Spinal cord (tissue), 10 donors: ENCODE measurements at places on chromosomes 6 and 20. TPM values are rescaled to one million over a fixed set of nuclear protein-coding genes. Genes with fewer than 3 reads are reported as not detected.

DNA sequence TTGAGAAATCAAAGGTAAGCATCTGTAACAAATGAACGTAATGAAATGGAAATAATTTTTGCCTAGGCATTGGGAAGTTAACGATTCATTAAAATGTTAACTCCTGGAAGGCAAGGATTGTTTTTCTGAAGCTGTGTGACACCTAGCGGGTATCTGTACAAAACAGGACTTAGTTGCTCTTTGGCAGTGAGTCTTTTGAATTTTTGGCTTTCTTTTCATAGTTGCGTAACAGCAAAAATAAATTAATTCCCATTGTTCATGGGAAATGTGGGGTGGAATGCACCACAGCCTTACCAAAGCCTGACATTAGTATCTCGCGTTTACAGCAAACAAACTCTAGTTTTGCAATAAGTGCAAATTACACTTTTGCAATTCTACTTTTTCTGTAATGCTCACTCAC, 92.7 kb upstream of the DTNBP1 start:
- no peak for DNase-seq

DNA sequence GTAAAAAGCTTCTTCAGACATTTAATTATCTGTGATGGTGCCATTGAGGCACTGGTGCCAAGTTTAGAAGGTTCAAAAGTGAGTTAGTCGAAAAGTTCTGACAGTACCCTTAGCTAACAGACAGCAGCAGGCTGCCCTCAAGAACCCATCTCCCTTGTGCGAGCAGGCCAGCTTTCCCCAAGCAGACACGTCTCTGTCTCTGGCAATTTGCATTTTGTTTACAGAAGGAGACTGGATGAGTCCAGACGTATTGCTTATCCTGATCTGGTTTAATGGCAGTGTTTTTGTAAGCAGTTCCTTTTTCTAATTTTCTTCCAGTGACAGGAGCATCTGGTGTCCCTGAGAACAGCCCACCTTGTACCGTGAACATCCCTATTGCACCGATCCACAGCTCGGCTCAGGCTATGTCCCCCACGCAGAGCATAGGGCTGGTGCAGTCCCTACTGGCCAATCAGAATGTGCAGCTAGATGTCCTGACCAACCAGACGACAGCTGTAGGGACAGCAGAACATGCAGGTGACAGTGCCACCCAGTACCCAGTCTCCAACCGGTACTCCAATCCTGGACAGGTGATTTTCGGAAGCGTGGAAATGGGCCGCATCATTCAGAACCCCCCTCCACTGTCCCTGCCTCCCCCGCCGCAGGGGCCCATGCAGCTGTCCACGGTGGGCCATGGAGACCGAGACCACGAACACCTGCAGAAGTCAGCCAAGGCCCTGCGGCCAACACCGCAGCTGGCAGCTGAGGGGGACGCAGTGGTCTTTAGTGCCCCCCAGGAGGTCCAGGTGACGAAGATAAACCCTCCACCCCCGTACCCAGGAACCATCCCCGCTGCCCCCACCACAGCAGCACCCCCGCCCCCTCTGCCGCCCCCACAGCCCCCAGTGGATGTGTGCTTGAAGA, 58.3 kb upstream of the TMEM181 start:
- no peak for DNase-seq

- no peak for DNase-seq
Observed at GRCh38 chr6:35786810-35787209, 6.0 kb downstream of the CLPSL1 start.

DNA sequence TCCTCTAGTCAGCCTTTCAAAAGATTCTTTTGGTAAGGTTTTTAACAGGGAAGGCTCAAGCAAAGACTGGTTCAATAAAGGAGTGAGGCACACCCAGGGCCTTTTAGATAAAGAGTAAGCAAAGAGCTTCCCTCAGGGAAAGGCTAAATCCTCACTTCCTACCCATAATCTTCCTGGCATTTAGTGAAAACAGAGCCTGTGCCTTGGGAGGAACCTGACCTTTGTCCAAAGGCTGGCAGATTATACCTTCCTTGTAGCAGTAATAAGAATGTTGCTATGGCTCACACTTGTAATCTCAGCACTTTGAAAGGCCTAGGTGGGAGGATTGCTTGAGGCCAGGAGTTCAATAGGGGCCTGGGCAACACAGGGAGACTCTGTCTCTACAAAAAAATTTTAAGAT, 280.1 kb upstream of the PLCB4 start:
- DNase-seq, result no peak

DNA sequence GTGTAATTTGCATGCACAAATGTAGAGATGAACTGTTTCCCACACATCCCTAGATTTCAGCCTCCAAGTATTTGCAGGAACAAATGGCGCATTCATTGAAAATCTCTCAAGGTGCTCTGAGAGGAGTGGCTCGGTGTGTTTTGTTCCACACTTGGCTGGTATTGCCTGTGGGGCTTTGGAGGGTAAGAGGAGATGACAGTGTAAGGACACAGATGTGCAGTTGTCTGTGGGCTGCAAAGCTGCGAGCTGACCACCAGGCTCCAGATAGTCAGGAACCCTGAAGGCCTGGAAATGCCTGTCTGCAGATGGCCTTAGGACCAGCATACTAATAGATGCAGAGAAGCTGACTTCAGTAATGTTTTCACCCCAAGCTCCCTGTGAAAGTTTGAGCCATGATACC, 57.7 kb upstream of the PBOV1 start:
- peak; percentile 5 for DNase-seq

DNA sequence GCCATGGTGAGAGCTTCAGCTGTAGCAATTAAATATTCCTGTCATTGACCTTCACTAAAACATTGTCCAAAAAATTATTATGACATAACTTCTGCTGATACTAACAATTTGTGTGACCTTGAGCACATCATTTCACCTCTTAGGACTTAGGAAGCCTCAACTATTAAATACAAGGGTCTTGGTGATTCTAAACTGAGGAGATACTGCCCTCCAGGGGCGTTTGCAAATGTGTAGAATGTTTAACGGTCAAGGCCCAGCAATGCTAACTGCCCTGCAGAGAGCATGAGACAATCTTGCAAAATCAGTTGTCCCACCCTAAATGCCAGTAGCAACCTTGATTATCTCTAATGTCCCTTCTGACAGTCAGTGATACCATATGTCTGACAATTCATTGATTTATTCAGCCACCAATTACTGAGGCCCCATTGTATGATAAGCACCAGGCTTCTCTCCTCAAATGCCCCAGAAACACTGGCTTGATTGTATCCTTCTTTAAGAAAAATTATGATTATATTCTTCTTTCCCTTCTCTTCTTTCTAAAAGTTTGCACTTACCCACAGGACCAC, 284.1 kb upstream of the PLN start:
- DNase-seq, result peak; percentile 82

DNA sequence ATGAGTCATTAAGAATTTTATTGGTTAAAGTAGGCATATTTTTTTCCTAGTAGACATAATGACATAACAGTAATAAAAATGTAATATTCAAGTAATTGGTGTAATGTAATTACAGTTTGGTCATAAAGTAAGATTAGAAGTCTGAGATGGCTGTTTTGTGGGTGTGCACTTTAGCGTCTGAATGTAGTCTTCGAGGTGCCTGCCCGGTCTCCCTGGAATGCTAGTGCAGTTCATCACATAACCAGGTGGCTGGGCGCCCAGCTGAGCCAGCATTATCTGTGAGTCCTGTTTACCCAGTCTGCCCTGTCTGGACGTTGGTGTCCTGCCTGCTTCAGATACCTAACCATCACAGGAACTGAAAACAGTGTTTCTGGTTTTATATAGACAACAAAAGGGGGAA, 419.1 kb downstream of the CDC5L start:
- no peak for DNase-seq

GRCh38 chr6:46510651-46511050, 19.4 kb upstream of the RCAN2 start:
- no peak for DNase-seq

DNA sequence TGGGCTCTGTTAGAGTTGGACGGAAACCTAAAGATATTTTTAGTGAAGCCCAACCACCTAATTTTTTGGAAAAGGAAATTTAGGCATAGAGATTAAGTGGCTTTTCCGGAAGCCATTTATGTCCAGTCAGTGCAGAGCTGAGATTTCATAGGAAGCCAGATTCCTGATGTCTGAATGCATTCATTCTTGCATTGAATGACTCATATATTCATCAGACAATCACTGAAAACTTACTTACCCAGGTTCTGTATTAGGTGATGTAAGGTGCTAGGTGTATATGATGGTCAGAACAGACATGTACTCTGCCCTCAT, 4.1 kb downstream of the SH3BGRL2 start:
- DNase-seq, result no peak

DNA sequence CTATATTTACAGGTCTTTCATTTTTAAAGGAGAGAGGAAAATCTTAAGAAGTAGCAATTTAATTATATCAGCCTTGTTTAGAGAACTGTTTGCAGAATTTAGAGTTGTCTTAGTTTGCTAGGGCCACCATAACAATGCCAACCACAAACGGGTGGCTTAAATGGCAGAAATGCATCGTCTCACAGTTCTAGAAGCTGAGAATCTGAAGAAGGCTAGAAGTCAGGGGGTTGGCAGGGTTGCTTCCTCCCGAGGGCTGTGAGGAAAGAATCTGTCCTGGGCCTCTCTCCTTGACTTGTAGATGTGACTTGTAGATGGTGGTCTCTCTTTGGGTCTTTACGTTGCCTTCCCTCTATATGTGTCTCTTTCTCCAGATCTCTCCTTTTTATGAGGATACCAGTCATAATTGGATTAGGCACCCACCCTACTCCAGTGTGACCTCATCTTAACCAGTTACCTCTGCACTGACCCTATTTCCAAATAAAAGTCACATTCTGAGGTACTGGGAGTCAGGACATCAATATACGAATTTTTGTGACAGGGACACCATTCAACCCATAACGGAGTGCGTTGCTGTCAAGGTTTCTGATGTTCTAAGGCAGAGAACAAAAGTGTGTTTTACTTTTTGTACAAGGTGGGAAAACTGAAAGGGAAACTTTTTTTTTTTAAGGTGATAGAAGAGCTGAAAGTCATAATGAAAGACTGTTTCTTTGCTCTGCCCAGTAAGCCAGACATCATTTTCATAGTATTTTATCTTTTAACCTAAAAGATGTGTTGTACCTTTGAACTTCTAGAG, 84.4 kb downstream of the SAMD3 start:
- no peak for DNase-seq

DNA sequence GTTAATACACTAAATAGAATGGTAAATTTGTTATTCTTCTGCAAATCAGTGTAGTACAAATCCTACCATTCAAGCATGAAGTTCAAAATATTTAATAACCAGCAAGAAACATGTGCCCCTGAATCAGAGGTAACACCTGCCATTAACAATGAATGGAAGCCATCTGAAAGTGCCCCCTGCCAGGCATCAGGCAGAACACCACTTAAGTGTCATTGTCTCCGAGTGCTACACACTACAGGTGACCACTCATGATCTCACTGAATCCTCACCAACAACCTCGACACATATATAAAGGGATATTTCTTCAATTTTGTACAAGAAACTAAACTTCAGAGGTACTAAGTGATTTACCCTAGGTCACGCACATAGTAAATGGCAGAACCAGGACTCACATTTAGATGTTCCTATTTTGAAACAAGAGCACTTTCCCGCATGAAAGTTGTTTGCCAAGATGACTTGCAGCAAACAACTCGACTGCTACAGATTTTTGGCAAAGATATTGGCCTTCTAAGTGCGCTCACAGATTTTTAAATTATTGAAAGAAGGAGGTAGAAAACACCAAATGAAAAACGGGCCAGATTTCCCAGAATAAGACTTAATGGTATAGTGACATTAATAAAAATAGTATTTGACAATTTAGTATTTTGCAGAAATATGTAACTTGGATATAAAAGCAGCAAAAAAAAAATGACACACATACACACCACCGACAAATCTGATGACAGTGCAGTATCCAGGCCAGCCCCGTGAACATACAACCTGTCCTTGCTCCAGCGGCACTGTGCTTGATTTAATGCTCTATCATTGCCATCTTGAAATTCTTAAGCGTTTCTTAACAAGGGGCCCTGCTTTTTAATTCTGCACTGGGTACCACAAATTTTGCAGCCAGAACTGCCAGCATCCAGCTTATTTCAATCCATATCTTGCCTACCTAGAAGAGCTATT, 274.5 kb downstream of the ALDH8A1 start:
- DNase-seq, result no peak

- peak; percentile 69 for DNase-seq
Observed at GRCh38 chr6:79630883-79631692, at the start of gene SH3BGRL2. SH3BGRL2 (plus strand) TSS chr6:79631329; CDS start chr6:79631462, 133 bp downstream.

- DNase-seq, result no peak
Observed at GRCh38 chr6:106133040-106133439, 46.9 kb downstream of the PRDM1 start.

GRCh38 chr20:32406701-32407100, 48.6 kb downstream of the ASXL1 start:
- no peak for DNase-seq

GRCh38 chr6:35368038-35368887, 25.9 kb downstream of the PPARD start:
- DNase-seq, result no peak

GRCh38 chr6:39209360-39209811, 19.9 kb downstream of the KCNK5 start:
- DNase-seq, result no peak

GRCh38 chr6:148398244-148398643, 55.6 kb downstream of the SASH1 start:
- no peak for DNase-seq

- no peak for DNase-seq
Observed at GRCh38 chr6:6688951-6689350, 100.4 kb downstream of the LY86 start.

- DNase-seq, result no peak
Observed at GRCh38 chr20:59819496-59820203, 113.8 kb downstream of the SYCP2 start.

- DNase-seq, result peak; percentile 78
Observed at GRCh38 chr6:28606424-28607391, 81.0 kb downstream of the GPX5 start.

DNA sequence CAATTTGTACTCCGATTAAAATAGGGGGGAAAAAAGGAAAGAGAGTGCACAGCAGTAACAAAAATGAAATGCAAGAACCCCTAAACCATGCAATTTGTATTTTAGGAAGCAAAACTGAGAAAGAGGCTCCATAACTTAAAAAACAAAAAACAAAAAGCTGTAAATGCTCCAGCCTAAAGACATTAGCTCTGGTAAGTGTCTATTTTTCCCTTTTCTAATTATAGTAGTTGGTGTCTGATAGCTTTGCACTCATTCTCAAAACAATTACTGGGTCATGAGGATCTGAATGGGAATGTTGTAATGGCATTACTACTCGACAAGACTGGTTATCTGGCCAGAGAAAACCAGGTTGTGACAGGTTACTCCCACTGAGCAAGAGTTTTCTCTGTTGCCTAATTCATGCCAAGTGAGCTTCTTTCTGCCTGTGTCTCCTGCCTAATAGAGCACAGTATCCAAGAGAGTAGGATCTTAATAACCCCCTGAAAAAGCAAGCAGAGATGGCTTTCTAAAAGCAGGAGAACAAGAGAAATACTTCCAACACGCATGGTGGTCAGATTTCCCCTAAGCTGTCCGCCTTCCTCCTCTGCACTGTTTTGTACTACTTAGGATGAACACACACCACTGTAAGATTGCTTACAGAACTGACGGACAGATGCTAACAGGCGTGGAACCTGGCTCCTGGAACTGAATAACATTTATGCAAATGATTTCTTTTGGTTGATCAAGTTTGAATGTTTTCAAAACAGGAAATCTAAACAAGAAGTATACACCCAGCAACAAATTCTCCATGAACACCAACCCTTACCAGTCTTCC, 86.4 kb downstream of the FKBP5 start:
- DNase-seq, result peak; percentile 32

Gene PRPH2
- 5.8 TPM for total RNA-seq

Gene ANKRD6
- total RNA-seq, result 48.6 TPM

Gene HDGFL1
- total RNA-seq, result not detected

Gene SUPT3H
- 12.2 TPM for total RNA-seq

Gene B3GAT2
- total RNA-seq, result 22.9 TPM

Gene SLC24A3
- total RNA-seq, result 30.7 TPM

Gene TP53RK
- 22.4 TPM for total RNA-seq

Gene GTF2H4
- total RNA-seq, result 28.1 TPM

Gene CPNE5
- 9.6 TPM for total RNA-seq
